ENCODE measurements at places on chromosomes 11 and 22. TPM values are rescaled to one million over a fixed set of nuclear protein-coding genes. Genes with fewer than 3 reads are reported as not detected.

DNA sequence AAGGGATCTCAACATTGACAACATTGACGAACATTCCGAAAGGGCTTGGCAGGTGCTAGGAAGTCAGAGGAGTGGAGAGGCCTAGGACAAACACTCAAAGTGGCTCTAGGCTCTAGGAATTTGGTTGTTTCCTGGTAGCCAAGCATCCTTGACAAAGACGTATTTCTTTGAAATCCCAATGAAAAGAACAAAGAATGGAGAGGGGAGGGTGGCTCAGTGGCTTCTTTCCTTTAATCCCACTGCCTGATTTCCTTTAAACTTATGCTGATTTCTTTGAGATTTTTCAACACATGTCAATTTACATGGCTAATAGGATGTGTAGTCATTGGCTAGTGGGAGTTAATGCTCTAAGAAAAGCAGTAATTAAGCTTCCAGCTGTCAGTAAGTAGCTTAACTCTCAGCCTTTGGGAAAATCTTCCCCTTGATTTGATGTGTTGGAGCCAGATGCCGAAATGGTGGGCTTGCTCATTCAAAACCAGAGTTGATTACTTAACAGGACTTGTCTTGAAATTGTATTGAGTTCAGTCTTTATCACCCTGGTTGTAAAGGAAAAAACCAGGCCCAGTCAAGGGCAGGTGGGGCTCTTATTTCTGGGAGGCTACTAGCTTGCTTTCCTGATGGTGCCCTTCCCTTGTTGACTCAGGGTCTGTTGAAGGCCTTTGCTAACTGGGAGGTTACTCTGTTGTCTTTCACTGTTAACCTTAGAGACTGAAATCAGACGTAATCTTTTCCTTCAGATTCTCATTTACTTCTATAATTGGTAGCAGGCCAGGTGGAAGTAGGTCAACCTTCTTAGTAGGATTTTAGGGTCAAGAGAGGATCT is 44.6 kb upstream of the SORL1-AS1 start:
- no peak for DNase-seq

DNA sequence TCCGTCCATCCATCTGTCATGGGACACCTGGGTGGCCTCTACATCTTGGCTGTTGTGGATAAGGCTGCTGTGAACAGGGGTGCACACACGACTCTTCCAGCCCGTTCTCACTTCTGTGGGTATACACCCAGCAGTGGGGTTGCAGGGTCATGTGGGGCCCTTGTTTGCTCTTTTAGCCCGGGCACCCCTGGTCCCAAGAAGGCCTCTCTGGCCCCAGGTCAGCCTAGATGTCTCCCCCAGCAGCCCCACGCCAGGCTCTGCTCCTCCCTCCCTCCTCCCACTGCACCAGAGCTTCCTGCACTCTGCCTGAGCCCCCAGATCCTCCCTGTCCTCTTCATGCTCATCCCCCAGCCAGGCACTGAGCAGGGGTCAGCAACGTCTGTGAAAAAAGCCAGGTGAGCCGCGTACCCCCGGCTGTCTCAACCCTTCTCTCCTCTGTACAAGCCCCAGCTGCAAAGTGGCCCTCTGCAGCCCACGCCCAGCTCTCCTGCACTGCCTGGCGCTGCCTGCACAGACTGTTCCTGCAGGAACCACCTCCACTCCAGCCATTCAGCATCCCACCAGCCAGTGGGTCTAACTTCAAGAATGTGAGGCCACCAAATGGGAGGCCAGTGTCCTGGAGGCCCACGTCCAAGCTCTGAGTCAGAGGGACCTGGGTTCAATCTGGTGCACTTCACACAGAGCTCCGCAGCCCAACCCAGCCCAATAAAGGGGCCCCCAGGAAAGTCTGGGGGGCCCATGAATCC is 1508.9 kb downstream of the BRD1 start:
- DNase-seq: peak; percentile 44

DNA sequence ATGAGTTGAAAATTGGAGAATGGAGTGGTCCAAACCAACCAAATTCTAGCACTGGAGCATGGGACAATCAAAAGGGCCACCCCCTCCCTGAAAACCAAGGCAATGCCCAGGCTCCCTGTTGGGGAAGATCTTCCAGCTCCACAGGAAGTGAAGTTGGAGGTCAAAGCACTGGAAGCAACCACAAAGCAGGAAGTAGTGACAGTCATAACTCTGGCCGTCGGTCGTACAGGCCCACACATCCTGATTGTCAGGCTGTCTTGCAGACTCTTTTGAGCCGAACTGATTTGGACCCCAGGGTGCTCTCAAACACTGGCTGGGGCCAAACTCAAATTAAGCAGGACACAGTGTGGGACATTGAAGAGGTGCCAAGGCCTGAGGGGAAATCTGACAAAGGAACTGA is 80.5 kb upstream of the ADSL start:
- no peak for DNase-seq

GRCh38 chr11:117523680-117524079 is 196.0 kb downstream of the CEP164 start:
- no peak for DNase-seq

GRCh38 chr22:27387561-27387960 is 414.0 kb downstream of the MN1 start:
- no peak for DNase-seq

ETS1 gene
- 53.2 TPM for total RNA-seq

KRTAP5-10 gene
- total RNA-seq: not detected

- no peak for DNase-seq
These were observed 1373.1 kb downstream of the TBC1D22A start for GRCh38 chr22:48135592-48135991.

- DNase-seq: no peak
These were observed 1.8 kb downstream of the PITPNM1 start for GRCh38 chr11:67503119-67504004.

RAG2 gene
- total RNA-seq: not detected

BIK gene
- total RNA-seq: 0.43 TPM

DNA sequence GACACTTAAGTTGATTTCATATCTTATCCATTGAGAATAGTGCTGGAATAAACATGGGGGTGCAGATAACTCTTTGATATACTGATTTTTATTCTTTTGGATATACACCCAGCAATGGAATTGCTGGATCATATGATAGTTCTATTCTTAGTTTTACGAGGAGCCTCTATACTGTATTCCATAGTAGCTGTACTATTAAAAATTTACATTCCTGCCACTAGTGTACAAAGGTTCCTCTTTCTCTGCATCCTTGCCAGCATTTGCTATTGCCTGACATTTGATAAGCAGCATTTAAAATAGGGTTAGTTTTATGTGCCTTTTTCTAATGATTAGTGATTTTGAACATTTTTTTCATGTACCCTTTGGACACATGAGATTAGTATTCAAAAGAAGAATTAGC is 554.2 kb downstream of the JRKL start:
- DNase-seq: no peak

GRCh38 chr11:98040061-98040808 is 980.5 kb upstream of the CNTN5 start:
- no peak for DNase-seq

DNA sequence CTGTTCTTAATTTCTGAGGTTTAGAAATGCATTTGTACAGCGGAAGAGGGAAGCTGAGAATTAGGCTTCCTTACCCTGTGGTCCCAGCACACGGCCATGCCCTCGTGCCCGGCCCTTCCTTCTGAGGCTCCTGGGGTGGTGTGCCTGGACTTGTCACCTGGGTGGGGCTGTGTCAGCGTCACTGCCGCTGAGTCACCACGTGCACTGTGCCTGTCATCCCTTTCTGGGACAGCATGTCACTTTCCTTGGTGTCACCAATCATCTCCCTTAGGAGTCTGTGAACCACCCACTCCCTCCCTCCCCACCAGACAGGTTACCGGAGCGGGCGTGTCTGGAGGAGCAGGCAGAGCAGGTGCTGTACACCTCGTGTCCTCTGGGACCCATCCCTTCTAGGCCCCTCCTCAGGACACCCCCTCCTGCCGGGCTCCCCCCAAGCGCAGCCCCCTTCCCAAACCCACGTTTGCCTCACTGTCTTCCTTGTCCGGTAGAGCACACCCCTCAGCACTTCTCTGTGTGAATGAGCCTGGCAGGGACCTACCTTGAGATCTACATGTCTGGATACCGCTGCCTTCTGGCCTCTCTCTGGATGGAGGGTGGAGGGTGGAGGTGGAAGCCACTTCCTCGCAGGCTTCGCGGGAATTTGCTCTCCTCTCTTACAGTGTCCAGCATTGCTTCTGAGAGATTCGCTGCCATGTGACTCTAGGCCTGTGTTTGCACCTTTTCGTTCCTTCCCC is 367.6 kb downstream of the TBC1D22A start:
- DNase-seq: no peak

DNA sequence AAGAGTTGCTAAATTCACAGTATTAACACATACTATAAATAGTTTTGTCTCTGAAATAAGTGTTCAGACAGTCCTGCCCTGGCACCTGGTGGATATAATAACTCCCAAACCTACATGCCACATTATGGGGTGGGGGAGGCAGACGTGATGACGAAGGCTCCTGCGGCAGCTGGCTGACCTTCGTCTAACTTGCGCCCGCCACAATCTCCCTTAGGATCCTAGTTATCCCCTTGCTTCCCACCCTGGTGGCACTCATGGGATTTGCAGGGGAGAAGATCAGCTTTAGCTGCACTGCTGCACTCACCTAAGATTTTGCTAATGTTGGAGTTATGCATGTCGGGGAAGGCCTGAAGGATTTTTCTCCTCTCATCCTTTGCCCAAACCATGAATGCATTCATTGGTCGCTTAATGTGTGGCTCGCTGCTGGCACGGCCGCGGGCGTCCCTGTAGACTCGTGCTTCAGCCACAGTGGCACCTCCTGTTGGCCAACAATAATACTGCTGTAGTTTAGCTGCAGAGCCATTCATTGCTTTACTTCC is 367.6 kb downstream of the SOX6 start:
- DNase-seq: peak; percentile 51

DNA sequence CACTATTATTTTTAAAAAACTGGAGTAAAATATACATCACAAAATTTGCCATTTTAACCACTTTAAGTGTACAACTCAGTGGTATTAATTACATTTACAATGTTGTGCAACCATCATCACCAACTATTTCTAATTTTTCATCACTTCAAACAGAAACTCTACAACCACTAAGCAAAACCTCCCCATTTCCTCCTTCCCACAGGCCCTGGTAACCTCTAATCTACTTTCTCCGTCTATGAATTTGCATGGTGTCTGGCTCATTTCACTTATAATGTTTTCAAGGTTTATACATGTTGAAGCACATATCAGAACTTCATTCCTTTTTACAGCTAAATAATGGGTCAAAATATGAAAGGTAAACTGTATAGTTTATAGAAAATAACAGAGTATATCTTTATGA is 24.4 kb downstream of the DDI1 start:
- no peak for DNase-seq

DNA sequence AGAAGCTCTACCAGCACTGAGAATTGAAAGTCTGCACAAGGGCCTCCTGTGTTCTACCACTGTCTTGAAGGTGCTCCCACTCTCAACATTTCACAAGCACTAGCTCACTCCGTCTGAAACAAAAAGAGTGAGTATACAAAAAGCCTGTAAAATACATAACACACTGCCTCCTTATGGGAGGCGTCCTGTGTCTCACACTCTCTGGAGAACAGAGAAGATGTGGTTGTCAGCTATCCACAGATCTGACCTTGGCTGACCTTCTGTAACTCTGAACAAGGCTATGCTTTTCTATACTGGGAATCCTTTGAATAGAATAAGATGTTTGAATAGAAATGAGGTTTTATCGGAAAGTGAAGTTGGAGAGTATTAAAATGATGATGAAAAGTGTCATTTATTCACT is 171.3 kb upstream of the TMEM45B start:
- DNase-seq: no peak

ANKRD42 gene
- 4.7 TPM for total RNA-seq

RAG1 gene
- total RNA-seq: 1.6 TPM

GRCh38 chr22:23904573-23905254 is 10.5 kb downstream of the MIF start:
- peak; percentile 76 for DNase-seq

GRCh38 chr22:31238057-31238456 is 26.0 kb downstream of the LIMK2 start:
- DNase-seq: no peak

DNA sequence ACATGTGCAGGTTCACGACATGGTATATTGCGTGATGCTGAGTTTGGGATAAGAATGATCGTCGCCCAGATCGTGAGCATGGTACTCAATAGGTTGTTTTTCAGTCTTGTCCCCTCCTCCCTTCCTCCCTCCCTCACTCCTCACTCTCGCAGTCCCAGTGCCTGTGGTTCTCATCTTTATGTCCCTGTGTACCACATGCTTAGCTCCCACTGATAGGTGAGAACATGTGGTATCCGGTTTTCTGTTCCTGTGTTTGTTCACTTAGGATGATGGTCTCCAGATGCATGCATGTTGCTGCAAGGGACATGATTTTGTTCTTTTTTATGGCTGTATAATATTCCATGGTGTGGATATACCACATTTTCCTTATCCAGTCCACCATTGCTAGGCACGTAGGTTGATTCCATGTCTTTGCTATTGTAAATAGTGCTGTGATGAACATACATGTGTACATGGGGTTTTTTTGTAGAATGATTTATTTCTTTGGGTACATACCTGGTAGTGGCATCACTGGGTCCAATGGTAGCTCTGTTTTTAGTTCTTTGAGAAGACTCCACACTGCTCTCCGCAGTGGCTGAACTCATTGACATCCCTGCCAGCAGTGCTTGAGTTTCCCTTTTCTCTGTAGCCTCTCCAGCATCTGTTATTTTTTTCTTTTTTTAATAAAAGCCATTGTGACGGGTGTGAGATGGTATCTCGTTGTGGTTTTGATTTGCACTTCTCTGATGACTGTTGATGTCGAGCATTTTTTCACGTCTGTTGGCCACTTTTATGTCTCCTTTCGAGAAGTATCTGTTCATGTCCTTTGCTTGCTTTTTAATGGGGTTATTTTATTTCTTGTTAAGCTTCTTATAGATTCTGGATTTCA is 16.4 kb downstream of the ZBED4 start:
- no peak for DNase-seq

MAML2 gene
- total RNA-seq: 5.2 TPM

GRCh38 chr11:65934014-65934413 is 11.3 kb upstream of the TSGA10IP start:
- no peak for DNase-seq

E2F8 gene
- 1.7 TPM for total RNA-seq

DNA sequence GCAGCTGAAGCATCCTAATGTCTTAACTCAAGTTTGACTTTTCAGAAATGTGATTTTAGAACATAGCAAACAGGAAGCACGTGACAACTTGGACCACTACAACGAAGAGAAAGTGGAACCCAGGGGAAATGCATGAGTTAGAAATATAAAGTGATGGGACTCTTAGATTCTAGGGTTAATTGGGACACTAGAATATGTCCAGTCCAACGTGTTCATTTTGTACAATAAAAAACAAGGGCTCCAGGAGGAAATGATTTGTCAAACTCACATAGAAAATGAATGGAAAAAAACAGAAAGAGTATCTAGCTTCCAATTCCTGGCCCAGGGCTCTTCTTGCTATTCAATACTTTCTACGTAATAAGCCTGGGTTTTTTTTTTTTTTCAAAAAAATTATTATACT is 30.7 kb downstream of the TIMP3 start:
- DNase-seq: no peak

HTATIP2 gene
- 23.4 TPM for total RNA-seq

- no peak for DNase-seq
These were observed 46.1 kb upstream of the RASSF10 start for GRCh38 chr11:12963051-12963450.
